ENCODE measurements at places on chromosomes 1 and 21. TPM values are rescaled to one million over a fixed set of nuclear protein-coding genes. Genes with fewer than 3 reads are reported as not detected.

ABCG1 gene
- total RNA-seq, result 31.9 TPM

FAAH gene
- 1.7 TPM for total RNA-seq

GJC2 gene
- total RNA-seq, result 3.0 TPM

- DNase-seq, result no peak
Observed at GRCh38 chr1:76933847-76934815, 66.9 kb downstream of the ST6GALNAC5 start.

- no peak for DNase-seq
Observed at GRCh38 chr21:17658931-17659330, 46.2 kb upstream of the BTG3 start.

DNA sequence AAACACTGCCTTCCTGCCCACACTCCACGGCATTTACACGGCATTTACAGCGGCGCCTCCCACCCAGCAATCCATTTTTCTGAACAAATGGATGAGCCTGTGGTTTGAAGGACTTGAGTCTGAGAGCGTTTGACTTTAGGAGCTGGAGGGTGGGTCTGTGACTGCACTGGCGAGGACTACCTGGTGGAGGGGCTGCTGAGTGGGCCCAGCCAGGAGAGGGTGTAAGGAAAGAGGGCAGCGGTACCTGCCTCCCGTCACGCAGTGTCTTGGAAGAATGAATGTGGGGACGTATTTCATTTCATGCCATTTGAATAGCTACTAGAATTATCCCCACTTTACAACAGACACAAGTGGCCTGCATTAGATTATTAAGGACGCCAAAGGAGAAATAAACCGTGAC, 62.9 kb downstream of the B3GALT5 start:
- DNase-seq, result no peak

GRCh38 chr1:201072149-201072548, 40.1 kb downstream of the CACNA1S start:
- DNase-seq, result no peak
